ENCODE measurements at places on chromosomes 4 and X.

DNA sequence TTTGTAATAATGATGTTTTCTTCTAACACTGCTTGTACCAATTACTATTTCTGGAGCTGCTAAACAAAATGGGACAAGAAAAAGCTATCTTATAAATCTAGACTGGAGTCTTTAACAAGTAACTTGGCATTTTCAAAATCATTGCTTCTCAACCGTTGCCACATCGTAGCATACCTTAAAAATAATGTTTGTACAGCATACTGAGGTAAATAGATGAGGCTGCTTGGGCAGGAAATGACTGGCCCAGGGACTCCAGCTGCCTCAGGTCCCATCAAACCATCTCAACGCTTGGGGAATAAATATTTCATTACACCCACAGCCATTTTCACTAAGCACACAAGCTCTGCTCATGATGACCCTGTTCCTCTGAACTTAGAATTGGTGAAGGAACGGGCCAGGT lies 115.1 kb downstream of the SPANXA1 start:
- DNase-seq, result peak; percentile 19

DNA sequence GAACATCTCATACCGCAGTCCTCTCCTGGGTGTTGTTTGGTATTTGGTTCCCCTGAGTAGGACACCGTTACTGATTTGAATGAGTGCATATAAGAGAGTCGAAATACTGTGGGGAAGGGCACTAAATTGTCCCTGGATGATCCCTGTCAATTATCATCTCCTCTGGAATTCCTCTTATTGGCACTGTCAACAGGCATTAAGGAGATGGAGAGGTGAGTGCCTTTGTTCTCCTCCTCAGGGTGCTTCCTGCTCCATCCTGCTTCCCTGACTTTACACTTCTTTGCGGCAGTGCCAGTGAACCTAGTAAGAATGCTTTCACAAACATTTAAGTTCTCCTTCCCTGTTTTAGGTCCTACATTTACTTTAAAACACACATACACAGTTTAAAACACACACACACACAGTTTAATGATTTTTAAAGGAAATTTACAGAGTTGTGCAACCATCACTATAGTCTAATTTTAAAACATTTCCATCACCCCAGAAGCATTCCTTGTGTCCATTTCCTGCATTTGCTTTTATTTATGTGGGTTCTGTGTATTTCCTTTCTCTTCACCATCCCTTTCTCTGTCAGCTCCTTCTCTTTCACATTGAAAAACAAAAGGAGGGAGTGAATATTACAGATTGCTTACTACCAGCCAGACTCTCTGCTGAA lies 20.9 kb upstream of the ZRSR2 start:
- DNase-seq, result no peak

GRCh38 chrX:43560247-43560946 lies 95.7 kb upstream of the MAOA start:
- peak; percentile 5 for DNase-seq

DNA sequence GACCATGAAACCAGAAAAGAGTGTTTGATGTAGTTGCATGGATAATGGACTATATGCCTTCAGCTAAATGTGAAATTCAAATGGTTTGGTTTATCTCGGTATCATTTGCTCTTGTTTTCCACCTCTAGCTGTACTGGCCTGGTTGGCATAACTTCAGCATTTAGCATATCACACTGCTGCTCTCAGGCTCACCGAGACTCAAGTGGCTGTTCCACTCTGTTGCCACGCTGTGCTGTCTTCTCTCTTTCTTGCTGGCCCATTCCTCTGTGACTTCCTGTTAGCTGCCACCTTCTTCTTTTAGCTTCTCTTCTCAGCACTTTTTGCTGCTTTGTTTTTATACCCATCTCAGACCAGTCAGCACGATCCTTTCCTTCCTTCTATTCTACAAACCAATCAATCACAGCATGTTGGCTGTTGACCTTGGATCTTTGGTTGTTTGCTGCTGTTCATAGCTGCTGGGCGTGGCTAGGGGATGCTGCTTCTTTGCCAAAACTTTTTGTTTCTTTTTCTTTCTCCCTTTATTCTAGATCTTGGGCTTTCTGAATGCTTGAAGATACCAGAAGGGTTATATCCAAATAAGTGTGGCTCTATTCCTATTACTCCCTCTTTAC lies 24.0 kb downstream of the INTS6L start:
- no peak for DNase-seq

- no peak for DNase-seq
These were observed 27.0 kb downstream of the PROM1 start for GRCh38 chr4:16056681-16057385.

DNA sequence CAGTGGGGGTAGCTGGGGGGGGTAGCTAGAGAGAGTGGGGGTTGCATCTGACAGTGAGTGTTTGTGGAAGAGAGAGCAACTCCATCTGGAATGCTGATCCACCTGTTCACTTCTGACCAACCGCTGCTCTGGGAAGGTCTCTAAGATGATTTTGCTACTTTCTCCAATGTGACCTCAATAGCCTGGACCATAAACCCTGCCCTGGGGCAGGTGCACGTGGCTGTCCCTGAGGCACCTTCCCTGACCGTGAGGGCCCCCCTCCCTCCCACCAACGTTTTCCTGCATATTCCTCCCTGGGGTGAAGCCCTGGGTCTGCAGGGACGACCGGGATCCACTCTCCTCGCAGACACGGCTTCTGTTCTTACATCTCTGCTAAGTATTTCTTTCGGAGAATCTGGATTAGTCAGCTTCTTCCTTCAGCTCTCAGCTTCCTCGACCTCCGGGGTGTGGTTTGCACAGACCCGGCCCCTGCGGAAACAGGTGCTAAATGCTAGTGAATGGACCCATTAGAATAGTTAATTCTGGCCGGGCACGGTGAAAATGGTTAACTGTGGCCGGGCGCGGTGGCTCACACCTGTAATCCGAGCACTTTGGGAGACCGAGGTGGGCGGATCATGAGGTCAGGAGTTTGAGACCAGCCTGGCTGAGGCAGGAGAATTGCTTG lies 21.4 kb upstream of the PLCXD1 start:
- DNase-seq, result no peak

- no peak for DNase-seq
These were observed 206.9 kb upstream of the HCCS start for GRCh38 chrX:10904220-10904619.

- no peak for DNase-seq
These were observed 72.1 kb downstream of the BANK1 start for GRCh38 chr4:101862595-101862994.

GRCh38 chr4:13705521-13706041 lies 78.1 kb upstream of the BOD1L1 start:
- DNase-seq, result peak; percentile 87

DNA sequence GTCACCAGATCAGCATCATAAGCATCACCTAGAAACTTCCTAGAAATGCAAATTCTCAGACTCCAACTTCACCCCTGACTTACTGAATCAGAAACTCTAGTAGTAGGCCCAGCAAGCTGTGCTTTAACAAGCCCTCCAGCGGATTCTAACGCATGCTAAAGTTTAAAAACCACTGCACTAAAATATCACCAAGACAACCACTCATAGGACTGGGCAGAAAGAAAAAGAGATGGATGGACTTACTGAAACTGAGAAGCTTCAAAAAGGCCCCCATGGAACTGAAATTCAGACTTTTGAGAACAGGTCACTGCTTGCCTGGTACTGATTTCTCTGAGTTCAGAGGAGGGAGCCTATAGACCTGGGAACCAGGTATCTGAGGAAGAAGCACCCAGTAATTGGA lies 40.1 kb downstream of the FAM241A start:
- DNase-seq, result no peak

- peak; percentile 5 for DNase-seq
These were observed at the start of gene CLCN4 for GRCh38 chrX:10156199-10157031. CLCN4 (plus strand) TSS chrX:10156975; CDS start chrX:10185033, 28,058 bp downstream.

- no peak for DNase-seq
These were observed 56.6 kb downstream of the LNX1 start for GRCh38 chr4:53534684-53535083.

GRCh38 chr4:12562021-12562420 lies 922.1 kb downstream of the RAB28 start:
- no peak for DNase-seq

- DNase-seq, result no peak
These were observed 127.4 kb upstream of the CLNK start for GRCh38 chr4:10811991-10812390.

DNA sequence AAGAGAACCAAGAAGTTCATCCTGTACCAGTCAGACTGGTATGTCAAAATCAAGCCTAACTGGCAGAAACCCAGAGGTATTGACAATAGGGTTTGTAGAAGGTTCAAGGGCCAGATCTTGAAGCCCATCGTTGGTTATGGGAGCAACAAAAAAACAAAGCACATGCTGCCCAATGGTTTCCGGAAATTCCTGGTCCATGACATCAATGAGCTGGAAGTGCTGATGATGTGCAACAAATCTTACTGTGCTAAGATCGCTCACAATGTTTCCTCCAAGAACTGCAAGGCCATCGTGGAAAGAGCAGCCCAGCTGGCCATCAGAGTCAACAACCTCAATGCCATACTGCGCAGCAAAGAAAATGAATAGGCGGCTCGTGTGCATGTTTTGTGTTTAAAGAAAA lies 172.7 kb upstream of the MED14 start:
- peak; percentile 16 for DNase-seq

DNA sequence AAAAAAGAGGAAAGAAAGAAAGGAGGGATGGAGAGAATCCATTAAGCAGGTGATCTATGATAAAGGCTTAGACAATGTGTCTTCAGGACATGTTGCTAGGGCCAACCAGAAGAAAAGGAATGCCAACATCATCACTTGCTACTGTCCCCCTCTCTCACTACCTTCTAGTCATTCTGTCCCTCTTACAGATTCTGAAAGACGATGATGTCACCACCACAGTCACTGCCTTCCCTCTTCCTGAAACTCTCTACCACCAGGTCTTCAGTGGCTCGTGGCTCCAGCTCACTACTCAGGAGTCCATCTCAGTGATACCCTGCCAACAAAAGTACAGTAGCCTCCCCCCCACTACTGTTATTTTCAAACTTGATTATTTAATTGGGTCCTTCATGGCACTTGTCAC lies 64.0 kb downstream of the KCNIP4 start:
- DNase-seq, result no peak

- DNase-seq, result no peak
These were observed 21.5 kb downstream of the NELFA start for GRCh38 chr4:1987296-1987695.

All from epithelial cell of esophagus (primary cell).